Peyer's patch (tissue), 4 donors: ENCODE measurements at places on chromosomes 4 and X.
A peak's percentile ranks its signal among the peaks of the same experiment; 100 is the strongest.

- no peak for DNase-seq
Observed at GRCh38 chrX:45900766-45901615, 644.2 kb downstream of the ZNF674 start.

- DNase-seq: no peak
Observed at GRCh38 chr4:20347531-20347930, 95.8 kb downstream of the SLIT2 start.

GRCh38 chr4:47579235-47579634, 94.2 kb downstream of the ATP10D start:
- no peak for DNase-seq

GRCh38 chrX:19869193-19869592, 18.2 kb downstream of the SH3KBP1 start:
- no peak for DNase-seq

DNA sequence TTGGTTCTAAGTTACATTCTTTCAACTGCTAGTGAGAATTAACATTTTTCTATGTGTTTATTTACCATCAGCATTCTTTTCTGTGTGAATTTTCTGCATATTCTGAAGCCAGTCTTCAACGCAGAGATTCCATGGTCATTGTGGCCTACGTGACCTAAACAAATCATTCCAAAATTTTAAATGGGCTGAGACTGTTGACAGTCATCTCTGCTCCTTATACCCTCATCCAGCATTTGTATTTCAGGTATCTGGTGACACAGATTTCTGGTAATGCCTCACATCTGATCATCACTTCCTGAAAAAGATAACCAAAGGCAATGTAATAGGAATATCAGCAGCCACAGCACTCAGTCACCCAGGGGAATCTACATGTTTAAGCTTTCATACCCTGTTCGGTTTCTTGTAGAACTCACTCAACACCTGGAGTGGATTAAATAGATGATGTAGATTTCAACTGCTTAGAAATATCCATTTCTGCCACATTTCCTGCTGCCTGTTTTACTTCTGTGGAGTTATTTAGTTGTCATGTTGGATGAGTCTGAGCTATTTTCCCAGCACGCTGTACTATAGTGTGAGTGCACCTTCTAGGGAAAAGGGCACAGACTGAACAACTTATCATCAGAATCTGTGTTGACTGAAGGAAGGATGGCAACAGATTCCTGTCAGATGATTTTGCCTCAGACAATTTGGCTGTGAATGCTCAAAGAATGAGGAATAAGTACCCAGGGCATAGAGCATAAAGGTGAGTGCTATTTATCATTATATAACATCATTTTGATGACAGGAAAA, 73.0 kb upstream of the HPGD start:
- DNase-seq: no peak

DNA sequence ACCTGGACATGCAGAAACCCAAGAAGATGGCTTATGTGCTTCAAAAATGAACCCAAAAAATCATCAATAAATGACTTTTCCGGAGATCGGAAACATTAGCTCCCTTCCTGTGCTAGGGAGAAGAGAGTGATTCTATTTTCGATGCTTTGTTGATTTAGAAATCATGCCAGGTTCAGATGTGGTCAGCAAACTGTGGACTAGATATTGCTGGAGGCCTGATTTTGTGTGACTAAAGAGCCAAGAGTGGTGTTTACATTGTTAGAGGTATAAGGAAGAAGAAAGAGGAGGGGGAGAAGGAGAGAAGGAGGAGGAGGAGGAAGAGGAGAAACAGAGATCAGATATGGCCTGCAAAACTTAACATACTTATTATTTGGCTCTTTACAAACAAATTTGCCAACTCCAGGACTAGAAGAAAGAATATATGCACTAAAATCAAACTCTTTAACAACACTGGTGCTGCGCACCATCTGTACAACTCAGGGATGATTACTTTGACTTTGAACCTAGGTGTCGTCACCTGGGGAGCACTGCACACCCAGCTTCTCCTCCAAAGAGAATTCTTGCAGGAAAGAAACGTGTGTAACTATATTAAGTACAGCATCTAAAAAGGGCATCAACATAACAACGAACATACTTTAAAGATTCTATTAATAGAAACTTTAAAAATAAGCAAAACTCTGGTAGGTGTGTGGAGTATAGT, 664.9 kb upstream of the LCORL start:
- DNase-seq: no peak

DNA sequence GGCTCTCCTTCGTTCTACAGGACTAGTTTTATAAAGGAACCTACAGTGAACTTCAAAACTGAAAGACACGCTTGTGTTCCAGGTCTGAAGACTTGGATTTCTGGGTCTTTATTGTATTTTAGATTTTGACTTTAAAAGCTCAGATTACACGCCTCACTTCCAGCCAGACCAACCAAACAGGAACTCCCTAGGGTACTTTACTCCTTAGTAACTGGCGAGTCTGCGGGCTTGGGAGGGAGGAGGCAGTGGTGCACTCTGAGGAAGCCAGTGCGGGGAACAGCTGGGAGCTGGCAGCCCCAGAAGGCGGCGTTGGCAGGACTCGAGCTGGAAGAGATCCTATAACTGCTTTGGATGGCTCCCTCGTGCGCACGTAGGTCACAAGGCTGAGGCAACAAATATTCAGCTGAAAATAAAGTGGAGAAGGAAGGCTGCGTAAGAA, 391 bp upstream of the PHKA1 start:
- peak; percentile 57 for DNase-seq

DNA sequence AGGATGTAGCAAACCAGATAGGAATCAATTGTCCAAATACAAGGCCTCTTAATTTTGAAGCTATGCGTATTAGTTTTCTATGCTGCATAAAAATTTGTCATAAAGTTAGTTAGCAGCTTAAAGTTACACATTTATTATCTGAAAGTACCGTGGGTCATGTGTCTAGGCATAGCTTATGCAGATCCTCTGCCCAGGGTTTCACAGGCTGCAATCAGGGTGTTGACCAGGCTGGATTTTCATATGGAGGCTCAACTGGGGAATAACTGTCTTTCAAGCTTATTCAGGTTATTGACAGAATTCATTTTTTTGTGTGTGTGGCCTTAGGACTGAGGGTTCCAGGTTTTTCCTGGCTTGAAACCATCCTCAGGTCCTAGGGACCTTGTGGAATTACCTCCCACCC, 265.1 kb downstream of the SLC39A8 start:
- no peak for DNase-seq

GRCh38 chrX:107845625-107846024, 20.0 kb downstream of the MID2 start:
- DNase-seq: no peak

GRCh38 chrX:139883984-139884383, 48.9 kb downstream of the ATP11C start:
- DNase-seq: no peak

DNA sequence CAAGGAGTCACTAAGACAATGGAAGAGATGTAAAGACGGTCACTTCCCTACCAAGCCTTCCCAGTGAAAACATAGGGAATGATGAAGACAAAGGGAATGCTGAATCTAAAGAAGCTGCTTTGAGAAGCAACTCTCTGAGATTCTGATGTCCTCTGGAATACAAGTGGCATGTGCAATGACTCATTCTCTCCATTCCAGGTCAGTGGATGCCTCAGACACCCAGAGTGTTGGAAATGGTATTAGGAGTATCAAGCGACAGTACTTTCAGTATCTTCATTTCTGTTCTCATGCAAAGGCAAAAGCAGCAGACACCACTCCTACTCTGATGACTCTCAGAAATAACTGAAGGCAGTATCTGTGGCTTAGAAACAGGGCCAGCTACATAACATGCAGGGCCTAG, 102.6 kb downstream of the FSTL5 start:
- DNase-seq: no peak

GRCh38 chrX:21408788-21409187, 34.6 kb downstream of the CNKSR2 start:
- no peak for DNase-seq
